ENCODE measurements at places on chromosomes 12 and 14.

- no peak for DNase-seq
Measured at GRCh38 chr12:70920251-70920851, at the start of gene PTPRR. PTPRR (minus strand) TSS chr12:70920738; CDS start chr12:70920390, 348 bp downstream.

- DNase-seq: no peak
Measured at GRCh38 chr12:129063600-129063999, 210.3 kb downstream of the GLT1D1 start.

GRCh38 chr12:80059102-80059501, 40.2 kb upstream of the OTOGL start:
- DNase-seq: no peak

DNA sequence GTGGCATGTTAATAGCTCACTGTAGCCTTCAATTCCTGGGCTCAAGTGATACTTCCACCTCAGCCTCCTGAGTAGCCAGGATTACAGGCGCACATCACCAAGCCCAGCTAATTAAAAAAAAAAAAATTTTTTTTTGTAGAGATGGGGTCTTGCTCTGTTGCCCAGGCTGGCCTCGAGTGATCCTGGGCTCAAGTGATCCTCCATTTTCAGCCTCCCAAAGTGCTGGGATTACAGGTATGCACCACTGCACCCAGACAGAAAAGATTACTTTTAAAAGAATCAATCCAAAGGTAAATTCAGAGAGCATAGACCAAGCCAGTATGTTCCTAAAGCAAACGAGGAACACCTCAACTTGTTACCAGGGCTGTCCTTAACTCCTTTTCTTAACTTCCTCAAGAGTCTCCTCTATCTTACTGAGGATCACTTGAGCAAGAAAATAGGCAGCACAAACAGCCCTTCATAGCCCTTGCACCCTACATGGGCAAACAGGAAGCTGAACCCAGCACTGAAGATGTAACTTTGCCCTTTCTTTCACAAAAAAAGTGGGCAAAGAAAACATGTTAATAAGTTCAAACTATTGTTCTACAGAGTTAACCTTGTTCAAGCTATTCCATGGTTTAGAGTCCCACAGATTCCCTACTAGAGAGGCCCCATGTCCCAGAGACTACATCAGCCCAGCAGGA, 11.3 kb downstream of the CS start:
- no peak for DNase-seq

DNA sequence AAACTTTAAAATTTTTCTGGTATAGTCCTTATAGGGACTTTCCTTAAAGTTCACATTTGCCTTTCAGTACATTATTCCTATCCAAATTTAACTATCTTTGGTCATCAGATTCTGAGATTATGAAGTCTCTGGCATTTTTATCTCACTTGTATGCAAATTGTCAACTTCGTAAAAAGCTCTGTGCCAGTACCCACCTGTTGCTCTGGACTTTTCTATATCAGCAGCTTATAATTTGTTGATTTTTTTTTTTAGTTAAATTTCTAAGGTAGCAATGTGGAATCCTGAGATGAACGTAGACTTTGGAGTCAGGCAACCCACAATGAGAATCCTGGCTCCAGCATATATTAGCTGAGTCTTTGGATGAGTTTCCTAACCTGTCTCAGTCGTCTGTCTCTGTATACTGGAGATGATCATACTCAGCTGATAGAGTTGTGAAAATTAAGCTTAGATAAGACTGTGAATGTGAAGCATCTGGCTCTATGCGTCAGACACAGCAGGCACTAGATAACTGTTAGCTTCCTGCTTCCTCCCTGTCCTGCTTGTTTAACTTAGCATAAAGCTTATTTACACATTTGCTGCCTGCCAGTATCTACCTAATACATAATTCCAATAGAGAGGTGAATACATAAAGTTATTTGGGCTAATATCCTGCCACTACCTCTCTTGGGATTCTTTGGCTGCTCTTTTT, 59.8 kb downstream of the MARK3 start:
- no peak for DNase-seq

DNA sequence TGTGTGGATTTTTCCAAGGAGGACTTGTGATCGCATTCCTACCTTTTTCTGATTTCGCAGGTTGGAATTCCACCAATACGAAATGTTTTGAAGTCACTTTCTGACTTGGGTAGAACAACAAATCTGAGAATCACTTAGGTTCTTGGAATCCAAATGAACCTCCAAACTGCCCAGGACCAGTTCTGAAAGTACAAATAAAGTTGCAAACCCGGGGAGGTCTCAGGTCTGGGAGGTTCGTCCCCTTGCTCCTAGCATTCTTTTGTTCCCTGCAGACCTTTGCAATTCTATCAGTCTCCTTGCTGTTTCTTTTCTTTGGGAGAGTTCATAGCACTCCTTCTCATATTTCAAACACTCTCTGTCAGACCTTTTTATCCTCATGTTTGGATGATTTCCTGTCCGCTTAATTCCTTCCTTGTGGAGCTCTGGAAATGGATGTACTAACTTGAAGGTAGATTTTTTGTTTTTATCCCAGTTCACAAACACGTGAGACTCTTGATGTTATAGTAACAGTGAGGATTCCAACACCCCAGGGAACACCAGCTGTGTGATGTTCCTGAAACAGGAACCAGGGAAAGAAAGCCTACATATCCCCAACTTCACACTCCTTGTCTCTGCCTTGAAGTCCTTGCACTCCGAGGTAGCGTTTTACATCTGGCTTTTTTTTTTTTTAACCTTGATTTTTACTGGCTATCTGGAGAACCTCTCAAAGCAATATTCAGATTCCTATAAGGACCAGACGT, 70.6 kb downstream of the TMEM132C start:
- DNase-seq: no peak

DNA sequence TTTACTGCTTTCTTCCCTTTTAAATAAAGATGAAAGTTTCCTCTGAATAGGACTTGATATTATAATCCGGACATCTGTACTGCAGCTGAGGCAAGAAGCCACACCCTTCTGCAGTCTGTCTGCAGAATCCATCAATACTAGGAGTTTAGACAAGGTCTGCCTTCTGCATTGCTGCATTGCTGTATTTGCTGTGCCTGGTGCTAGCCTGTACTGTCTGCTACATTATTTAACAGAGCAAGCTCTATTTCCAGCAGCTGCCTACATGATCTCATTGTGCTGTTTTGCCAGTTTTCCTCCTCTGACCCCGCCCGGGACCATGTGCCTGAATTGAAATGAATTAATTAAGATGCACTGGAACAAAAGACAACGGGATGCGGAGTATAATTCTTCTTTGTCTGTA, 1.7 kb downstream of the TUBA1A start:
- DNase-seq: no peak

GRCh38 chr12:868722-869121, 80.8 kb downstream of the RAD52 start:
- no peak for DNase-seq

- DNase-seq: no peak
Measured at GRCh38 chr14:42556551-42556950, 949.9 kb downstream of the LRFN5 start.

DNA sequence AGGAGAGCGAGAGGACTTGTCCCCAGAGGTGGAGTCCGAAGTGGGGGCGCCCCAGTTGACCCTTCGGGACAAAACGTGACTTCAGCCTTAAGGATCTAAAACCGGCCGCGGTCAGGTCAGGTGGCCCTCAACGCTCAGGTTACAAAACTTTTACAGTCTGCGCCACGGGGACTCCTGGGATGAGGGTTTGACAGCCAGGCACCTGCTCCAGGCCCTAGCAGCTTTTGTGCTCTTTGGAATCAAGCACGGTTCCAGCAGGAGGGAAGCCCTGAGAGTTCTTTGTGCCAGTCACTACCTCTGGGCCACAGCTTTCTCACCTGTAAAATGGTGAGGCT, 337 bp downstream of the ZC2HC1C start:
- no peak for DNase-seq

DNA sequence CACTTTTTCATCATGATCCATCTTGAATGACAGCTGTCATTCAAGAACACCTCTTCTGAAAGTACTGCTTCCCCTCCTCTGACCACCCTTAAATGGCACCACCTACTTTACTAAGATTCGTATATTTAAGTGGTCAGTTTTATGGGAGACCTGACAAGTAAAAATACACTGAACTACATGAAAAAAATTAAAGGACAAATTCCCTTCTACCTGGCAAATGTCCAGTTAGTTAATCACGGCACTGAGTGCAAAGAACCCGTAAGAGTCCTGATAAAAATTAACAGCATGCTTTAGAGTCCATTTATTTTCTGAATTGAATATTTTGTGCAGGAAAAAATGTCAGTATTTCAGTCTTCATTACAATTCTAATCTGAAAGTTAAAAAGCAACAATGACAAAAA, 48.7 kb downstream of the SETD3 start:
- DNase-seq: no peak

- DNase-seq: no peak
Measured at GRCh38 chr14:68216079-68216478, 396.5 kb downstream of the RAD51B start.

DNA sequence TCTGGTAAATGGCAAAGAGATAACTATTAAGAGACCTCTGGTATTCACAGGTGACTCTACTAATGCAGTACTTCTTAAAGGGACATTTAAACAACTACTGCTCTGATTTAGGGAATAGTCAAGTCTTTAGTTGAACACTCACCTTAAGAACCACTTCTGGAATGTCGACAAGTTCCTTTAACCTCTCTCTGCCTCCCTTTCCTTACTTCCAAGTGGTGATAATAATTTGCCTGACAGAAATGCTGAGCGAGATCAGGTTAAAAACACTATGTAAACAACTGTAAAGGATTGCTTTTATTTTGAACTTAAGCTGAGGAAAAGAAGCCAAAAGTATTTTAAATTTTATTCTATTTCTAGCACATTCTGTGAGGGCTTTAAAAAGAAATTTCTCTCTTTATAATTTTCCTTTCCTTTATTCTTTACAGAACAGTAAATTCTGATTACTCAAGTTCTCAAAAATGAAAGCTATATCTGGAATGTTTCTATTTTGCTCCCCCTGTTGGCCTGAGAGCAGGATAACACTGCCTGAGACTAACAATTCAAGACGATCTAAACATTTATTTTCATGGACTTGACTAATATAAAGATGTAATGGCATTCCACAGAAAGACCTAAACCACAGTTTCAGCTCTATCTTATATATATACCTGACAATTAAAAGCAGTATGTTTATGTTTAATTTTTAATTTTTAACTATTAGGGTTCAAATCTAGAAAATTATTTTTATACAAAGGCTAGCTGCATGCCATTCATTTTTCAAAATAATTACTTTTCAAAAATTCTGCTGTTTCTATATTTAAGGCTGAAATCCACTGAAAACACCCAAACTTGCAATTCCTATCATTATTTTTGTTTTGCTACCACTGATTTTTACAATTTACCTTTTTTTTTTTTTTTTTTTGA, 29.2 kb downstream of the ZCCHC8 start:
- DNase-seq: no peak
